CD4-positive, alpha-beta T cell treated with Interleukin-15 for 4 hours (primary cell): ENCODE measurements at places on chromosomes 12 and 14.

- no peak for DNase-seq
Measured at GRCh38 chr12:105912882-105913678, 225.7 kb downstream of the NUAK1 start.

DNA sequence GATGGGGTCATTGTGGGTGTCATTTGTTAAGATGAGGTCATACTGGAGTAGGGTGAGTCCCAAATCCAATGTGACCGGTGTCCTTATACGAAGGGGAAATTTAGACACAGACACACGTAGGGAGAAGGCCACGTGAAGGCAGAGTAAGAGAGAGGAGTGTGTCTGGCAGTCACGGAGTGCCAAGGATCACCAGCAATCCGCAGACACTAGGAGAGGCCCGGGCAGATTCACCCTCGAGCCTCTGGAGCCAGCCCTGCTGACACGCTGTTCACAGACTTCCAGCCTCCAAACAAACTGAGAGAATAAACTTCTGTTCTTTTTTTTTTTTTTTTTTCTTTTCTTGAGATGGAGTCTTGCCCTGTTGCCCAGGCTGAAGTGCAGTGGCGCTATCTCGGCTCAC is 24.9 kb downstream of the BRI3BP start:
- DNase-seq, result no peak

GRCh38 chr12:51621156-51621922 is 30.3 kb downstream of the SCN8A start:
- no peak for DNase-seq

GRCh38 chr12:124901003-124901402 is 13.4 kb downstream of the UBC start:
- no peak for DNase-seq

GRCh38 chr14:33762161-33762851 is 188.6 kb downstream of the EGLN3 start:
- DNase-seq, result no peak

- peak; percentile 80 for DNase-seq
Measured at GRCh38 chr12:104695453-104696148, 238.9 kb downstream of the CHST11 start.

DNA sequence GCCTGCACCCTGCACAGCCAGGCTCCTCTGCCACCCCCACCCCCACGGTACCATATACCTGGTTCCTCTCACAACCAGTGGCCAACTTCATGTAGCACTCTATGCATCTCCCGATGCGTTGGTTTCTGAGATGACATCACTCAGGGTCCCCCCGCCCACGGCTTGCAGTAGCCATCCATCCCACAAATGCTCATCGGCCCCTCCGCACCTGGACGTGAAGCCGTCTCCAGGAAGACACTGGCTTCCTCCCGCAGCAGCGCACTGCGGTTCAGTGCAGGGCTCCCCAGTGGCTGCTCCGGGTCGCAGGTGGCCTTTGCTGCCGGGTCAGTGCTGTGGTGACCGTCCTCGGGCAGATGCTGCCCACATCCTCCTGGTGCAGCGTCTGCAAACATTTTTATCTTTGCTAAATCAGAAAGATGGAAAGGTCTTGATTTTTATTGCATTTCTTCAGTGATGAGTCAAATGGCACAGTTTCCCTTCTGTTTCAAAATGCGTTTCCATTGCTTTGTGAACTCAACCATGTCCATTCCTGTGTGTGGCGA is 27.5 kb upstream of the MMP17 start:
- DNase-seq, result no peak

GRCh38 chr12:5694759-5695409 is 250.2 kb downstream of the ANO2 start:
- no peak for DNase-seq

- no peak for DNase-seq
Measured at GRCh38 chr12:64666054-64666914, 56.0 kb downstream of the RASSF3 start.

DNA sequence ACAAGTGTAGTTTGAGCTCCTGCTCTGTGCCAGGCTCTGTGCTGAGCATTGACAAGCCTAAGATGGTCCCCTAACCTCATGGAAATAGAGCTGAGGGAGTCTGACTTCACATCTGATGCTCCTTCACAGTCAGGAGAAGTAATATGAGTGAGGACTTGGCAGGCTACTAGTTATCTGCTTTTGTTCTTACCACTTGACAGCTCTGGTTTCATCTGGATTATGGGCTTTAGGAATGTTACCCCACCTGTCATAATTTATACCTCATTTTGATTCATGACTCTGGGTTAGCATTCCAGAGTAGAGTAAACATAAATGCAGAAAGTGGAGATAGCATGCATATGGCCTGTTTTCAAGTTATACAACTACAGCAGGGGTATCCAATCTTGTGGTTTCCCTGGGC is 40.5 kb downstream of the ATP6V1D start:
- DNase-seq, result no peak

DNA sequence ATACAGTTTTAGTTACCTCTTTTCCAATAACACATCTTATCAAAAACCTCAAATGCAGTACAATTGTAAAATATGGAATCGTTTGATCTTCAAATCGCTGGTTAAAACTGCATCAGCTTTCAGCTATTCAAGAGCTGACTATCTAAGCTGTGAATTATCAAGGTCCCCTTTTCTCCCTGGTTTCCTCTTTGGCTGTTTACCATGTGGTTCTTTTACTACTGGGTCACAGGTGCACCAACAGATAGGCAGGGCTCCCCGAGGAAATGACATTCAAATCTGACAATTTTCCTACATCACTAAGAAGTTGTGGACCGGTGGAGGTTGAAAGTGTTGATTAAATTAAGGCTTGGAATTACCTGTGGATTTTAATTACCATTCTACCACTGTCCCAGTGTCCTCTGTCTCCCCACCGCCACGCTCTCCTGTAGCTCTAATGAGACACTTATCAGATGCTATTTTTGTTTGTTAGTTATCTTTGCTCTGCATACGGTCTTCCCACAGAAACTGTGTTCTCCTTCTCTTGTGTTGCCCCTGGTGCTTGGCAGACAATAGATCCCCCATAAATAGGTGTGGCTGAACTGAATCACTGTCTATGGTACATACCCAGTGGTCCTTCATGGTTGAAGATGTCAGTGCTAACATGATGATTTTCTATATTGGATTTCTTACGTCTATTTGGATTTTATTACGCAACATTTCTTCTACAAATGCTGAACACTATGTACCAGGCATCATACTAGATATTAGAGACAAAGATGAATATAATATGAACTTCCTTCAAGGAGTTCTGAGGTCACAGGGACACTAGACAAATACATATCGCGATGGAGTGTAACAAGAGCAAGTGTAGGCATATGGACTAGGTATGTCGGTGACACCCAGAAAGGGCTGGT is 20.9 kb upstream of the PLXNC1 start:
- DNase-seq, result no peak

DNA sequence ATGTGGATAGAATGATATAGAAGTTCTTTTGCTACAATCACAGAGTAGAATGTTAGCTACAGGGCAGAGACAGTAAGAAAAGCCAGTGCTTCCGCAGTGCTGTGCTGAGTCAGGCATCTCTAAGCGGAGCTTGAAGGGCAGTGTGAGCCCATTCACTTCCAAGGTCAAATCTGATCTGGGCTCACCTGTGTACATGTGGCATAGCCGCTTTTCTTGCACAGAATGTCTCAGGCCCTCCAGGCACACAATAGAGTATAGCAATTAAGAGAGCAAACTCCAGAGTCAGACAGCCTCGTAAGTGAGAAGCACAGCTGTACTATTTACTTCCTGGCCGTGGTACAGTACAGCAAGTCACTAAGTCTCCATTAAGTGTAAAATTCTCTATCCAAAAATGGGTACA is 26.8 kb downstream of the CORO1C start:
- no peak for DNase-seq

- no peak for DNase-seq
Measured at GRCh38 chr12:12811343-12811742, 1.8 kb upstream of the DDX47 start.

DNA sequence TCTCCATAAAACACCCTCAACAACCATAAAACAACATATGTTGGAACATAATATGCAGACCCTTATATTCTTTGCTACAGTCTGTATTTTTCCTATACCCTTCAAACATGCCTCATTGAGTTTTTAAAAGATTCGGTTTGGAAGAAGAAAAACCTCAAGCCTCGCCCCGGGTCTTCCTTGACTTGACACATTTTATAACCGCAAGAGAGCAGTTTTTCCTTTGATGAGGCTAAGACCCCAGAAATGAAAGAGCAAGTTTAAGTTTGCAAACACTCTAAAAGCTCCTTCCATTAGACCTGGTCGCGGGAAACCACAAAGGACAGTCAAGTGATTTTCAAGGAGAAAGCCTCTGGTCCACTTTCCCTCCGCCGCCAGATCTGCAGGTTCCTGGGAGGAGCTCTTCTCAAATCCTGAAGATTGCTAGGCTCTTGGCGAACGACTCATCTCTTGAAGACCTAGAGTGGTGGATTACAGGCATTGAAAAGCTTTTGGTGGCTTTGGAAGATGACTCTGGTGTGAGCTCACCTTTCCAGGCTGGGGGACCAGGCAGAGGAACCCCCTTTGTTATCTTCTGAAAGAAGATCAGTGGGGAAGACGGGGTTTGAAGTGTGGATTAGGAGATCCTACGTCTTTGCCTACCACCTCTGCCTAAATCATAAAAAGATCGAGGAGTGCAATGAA is at the start of gene ASCL4:
Gene ASCL4 (plus strand): TSS at position 356 of the 681 bp plus-strand sequence. CDS start 515 bp downstream, outside the sequence.
- no peak for DNase-seq

GRCh38 chr14:94022532-94023411 is 3.4 kb upstream of the OTUB2 start:
- no peak for DNase-seq

DNA sequence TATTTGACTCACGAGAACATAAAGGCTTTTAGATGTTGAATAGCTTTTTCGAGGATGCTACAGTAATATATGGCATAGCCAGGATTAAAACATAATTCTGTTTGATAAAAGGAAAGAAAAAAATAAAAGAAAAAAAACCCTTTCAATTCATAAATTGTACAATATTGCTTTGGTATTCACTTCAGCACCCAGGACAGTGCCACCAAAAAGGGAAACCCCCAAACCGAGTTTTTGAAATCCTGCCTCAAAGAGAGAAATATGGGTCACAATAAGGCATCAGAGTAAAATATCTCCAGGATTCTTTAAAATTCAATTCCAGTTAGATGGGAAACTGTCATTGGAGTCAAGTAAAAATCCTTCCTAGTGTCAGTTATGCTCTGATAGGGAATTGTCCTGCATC is 551.2 kb upstream of the SEL1L start:
- no peak for DNase-seq

GRCh38 chr14:59026081-59026480 is 162.4 kb upstream of the DAAM1 start:
- DNase-seq, result no peak

GRCh38 chr12:73057428-73057827 is 785.3 kb downstream of the TRHDE start:
- no peak for DNase-seq

GRCh38 chr12:116780942-116781341 is 42.8 kb downstream of the RNFT2 start:
- no peak for DNase-seq

- DNase-seq, result peak; percentile 98
Measured at GRCh38 chr14:44961554-44962333, at the start of the genes KLHL28 and TOGARAM1. TSS of gene KLHL28 (minus strand) at chr14:44961947. CDS start at chr14:44945928, 16,019 bp downstream. TSS of gene TOGARAM1 (plus strand) at chr14:44962190. CDS start at chr14:44962422, 232 bp downstream.

GRCh38 chr12:88266806-88267360 is 124.8 kb downstream of the TMTC3 start:
- DNase-seq, result no peak

DNA sequence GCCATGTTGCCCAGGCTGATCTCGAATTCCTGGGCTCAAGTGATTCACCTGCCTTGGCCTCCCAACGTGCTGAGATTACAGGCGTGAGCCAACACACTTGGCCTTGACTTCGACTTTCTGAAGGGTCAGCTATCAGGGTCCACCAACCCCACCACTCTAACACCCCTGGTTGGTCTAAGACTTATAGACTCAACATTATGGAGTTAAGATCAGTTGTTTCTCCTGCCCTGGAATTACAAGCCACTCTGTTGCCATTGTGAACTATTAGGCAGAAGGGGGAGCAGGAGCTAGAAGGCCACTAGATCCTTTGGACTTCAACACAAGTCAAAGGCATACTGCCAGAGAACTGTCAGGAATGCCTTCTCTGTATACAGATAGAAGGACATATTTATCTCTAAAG is 1.9 kb upstream of the PSMB11 start:
- DNase-seq, result no peak

DNA sequence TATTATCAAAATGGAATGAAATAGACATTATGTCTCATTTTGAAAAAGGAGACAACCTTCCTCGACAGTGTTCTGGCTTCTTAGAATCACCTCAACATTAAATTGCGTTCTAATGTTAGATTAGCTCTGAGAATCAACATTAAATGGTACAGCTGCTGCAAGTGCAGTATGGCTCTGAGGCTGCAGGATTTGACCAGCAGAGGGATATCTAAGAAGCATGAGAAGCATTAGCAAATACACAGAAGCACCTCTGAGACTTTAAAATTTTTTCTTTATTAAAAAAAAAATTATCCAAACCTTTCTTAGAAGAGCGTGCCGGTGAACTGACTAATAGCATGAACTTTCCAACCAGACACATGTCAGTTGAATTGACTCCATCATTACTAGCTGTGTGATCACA is 253.4 kb upstream of the LRIG3 start:
- no peak for DNase-seq

DNA sequence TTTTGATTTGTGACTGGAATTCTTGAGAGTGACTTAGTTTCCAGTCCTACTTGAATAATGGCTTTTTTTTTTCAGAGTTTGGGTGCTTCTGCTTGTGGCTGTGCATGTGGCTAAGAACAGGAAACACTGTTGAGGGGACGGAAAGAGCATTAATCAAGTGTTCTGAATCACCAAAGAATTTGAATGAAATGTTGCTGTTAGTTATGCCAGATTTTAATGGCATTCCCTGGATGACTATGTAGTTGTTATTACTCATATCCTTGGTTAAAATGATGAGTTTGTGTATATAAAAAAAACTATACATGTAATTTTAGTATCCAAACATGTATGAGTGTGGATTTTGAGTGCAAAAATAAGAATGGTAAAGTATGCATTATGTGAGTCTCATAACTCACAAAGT is 347.9 kb downstream of the BCAT1 start:
- no peak for DNase-seq

DNA sequence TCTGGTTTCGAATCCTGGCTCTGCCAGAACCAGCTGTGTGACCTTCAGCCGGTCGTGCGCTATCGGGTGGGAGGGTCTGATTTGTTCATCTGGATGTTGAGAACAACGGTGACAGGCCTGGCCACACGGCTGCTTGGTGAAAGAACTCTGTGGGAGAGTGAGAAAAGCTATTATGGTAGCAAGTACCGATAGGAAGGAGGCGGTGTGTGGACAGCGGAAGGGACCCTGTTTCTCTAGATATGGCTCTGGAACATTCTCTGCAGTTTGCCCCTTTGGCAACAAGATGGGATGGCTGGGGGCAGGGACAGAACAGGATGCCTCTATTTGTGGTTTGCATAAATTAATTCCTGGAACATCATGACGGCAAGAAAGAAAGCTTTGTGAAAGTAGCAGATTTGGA is 347.3 kb downstream of the AACS start:
- DNase-seq, result no peak
